ENCODE measurements at places on chromosomes 3 and 15.

DNA sequence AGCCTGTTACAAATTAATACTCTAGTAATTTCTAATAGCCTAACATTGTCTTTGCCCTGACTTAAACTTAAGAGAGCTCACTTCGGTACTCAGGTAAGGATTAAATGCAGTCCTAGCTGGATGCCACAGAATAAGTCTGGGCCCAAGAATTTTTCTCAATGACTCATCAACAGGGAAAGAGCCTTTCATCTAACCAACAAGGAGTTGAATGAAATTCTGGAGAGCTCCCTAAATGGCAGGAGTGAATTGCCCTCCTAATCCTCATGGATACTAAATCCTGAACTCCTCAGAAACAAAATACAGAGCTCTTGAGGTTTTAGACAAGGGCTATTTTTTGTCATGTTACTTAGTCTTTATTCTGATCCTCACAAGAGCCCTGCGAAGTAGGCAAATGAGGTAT, 159.5 kb downstream of the PLCH1 start:
- DNase-seq = no peak
- no peak overlapping the region for H3K4me3 ChIP-seq
- no peaks in the 10 kb centered on the region for H3K4me1 ChIP-seq
- H3K27ac ChIP-seq = no peak overlapping the region
- peaks cover 6% of the 10 kb centered on the region for H3K27me3 ChIP-seq
- H3K36me3 ChIP-seq = no peaks in the 10 kb centered on the region

DNA sequence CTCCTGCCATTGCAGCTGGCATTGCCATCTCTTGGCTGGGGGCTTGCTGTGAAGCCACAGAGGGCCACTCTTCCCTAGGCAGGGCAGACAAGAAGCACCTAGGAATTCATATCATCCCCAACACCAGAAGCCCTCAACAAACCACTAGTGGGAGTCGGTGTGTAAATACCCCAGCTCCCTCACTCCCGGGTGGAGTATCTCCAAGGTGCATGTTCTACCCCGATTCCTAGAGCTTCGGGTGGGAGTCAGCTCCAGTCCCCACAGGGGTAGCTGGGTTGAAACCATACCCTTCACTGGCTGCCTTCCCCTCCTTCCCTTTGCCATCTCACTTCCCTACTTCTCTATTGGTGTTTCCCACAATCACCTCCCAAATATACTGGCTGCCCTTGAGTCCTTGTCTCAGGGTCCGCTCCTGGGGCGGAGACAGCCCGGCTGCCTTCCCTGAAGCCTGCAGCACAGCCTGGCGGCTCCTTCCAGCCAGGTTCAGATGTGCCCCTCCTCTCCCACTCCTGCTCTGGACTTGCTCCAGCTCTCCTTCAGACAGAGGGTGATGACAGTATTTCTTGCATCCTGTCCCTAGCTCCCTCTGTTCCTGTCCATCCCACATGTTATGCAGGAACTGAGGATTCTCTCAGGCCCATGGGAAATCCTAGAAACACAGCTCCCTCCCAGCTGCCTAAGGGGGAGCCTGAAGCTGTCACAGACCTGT, 33.3 kb downstream of the FAM3D start:
- H3K4me1 ChIP-seq = no peaks in the 10 kb centered on the region
- H3K36me3 ChIP-seq = no peaks in the 10 kb centered on the region
- no peak for DNase-seq
- H3K27me3 ChIP-seq = peaks cover 4% of the 10 kb centered on the region
- no peak overlapping the region for H3K4me3 ChIP-seq

- no peak for DNase-seq
- H3K27me3 ChIP-seq = no peaks in the 10 kb centered on the region
- H3K4me3 ChIP-seq = no peak overlapping the region
- peaks cover 33% of the 10 kb centered on the region for H3K4me1 ChIP-seq
- H3K36me3 ChIP-seq = peaks cover 15% of the 10 kb centered on the region
Observed at GRCh38 chr3:88082854-88083253, 23.8 kb downstream of the ZNF654 start.

DNA sequence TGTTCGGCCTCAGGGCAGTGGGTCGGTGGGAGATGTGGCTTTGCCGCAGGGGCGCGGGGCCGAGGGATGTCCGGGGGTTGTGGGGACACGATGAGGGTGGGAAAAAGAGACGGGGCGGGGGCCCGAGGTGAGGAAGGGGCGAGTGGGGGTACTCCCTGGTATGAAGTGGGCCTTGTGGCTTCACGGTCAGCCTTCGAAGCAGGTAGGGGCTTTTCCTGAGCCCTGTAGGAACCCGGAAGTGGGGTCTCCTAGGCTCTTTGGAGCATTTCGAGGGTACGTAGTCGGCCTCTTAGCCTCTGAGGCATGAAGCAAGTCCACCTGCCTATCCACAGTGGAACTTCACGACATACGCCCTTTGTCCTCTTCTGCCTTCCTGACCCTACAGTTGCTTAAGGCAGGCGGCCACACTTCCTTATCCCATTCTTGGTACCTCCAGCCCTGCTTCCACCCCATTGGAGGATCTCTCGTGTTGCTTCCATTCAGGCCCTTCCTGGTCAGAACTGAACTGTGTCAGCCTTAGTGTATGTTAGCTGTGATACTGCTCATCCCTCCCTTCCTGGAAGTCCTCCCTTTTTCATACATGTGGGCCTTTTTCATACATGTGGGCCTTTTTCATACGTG, 389 bp downstream of the ARPC4 start:
- H3K4me3 ChIP-seq = peak overlapping the region; percentile 88
- peak; percentile 44 for DNase-seq
- H3K27ac ChIP-seq = peak overlapping the region; percentile 100
- peaks cover 66% of the 10 kb centered on the region for H3K36me3 ChIP-seq
- no peaks in the 10 kb centered on the region for H3K27me3 ChIP-seq

GRCh38 chr15:66115568-66116206, 137.9 kb downstream of the MEGF11 start:
- H3K27ac ChIP-seq = no peak overlapping the region
- no peak overlapping the region for H3K4me3 ChIP-seq
- no peaks in the 10 kb centered on the region for H3K4me1 ChIP-seq

GRCh38 chr3:14183015-14183577, 4.5 kb downstream of the LSM3 start:
- DNase-seq = no peak
- H3K27me3 ChIP-seq = no peaks in the 10 kb centered on the region

DNA sequence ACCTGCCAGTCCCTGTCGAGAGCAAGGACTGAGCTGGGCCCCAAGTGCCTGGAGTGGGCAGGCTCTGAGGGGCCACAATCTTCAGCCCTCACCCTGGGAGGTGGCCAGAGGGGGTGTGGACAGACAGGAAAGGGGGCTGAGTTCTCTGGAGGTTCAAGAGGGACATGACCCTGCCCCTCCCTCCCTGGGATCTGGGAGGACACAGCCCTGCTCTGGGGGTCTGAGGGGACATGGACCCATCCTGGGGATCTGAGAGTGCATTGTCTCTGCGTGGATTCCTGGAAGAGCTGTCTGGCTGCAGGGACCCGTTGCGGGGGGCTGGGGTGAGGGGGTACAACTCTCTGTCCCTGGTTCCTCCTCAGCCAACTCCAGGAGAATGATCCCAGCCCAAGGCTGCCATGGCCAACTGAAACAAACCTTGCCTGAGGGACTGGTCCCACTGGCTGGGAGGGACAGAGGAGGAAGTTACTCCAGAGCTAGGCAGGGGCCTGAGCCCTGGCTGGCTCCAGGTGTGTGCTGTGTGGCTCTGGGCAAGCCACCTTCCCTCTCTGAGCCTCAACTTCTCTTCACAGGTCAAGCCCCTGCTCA, 29.0 kb downstream of the PTH1R start:
- H3K4me1 ChIP-seq = peaks cover 6% of the 10 kb centered on the region
- H3K27ac ChIP-seq = no peak overlapping the region
- H3K4me3 ChIP-seq = no peak overlapping the region
- no peak for DNase-seq

DNA sequence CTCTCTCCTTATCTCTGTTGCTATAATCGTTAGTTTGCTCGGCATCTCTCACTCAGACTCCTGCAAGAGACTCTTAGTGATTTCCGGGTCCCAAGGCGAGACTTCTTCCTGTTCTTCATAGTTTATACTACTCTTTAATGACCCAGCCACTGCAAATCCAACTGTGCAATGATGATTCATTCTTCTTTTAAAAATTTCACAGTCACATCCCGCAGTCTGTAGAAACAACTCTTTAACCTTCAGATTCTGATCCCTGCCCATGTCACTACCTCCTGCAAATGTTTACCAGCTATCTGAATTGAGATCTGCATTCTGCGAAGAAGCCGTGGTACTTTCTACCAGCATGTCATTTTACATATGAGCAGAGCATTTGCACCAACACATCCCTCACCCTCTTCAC, 2.8 kb upstream of the VGLL3 start:
- no peak overlapping the region for H3K4me3 ChIP-seq
- H3K27me3 ChIP-seq = peaks cover 17% of the 10 kb centered on the region
- no peak overlapping the region for H3K27ac ChIP-seq

- no peak overlapping the region for H3K27ac ChIP-seq
- H3K4me3 ChIP-seq = no peak overlapping the region
- DNase-seq = no peak
- H3K4me1 ChIP-seq = peaks cover 51% of the 10 kb centered on the region
- no peaks in the 10 kb centered on the region for H3K27me3 ChIP-seq
Observed at GRCh38 chr3:123525433-123525832, 59.4 kb downstream of the HACD2 start.

DNA sequence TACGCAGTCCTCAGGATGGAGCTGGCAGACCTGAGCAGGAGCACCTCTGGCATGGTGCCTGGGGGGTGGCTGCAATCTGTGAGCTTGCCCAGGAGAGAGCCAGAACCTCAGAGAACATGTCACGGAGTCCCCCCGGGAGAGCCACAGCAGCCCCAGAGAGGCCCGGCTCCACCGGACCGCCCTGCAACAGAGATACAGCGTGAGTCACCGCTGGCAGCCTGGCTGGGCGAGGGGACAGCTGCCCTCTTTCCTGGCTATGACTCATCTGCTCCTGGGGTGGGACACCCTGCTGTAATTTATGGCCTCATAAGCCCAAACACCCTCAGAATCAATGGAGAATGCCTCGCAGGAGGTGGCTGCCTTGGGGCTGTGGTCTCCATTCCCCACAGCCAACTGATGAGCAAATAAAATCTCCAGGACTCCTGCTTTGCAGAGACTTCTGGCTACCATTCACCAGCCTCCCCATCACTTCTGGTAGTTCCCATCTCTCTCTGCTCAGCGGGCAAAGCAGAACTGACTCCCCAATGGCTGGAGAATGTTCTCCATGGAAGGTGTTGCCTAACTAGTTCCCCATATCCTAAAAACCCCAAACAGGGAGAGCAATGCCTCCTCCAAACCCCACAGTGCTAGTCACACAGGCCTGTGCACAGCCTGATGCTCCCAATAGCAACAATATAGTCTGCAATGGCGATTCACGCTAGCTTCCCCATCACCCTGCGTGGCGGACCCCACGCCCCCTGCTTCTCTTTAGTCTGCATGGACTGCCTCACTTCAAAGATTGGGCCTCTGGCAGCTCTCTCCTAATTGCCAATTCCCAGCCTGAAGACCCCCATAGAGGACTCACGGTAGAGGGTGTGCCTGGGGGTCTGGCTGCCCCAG, 21.6 kb downstream of the ACSBG1 start:
- H3K4me1 ChIP-seq = no peaks in the 10 kb centered on the region
- no peak overlapping the region for H3K4me3 ChIP-seq
- no peaks in the 10 kb centered on the region for H3K36me3 ChIP-seq
- H3K27me3 ChIP-seq = peaks cover 4% of the 10 kb centered on the region

GRCh38 chr15:45268135-45268534, 16.1 kb downstream of the SLC28A2 start:
- H3K4me1 ChIP-seq = no peaks in the 10 kb centered on the region
- no peak overlapping the region for H3K27ac ChIP-seq
- H3K27me3 ChIP-seq = no peaks in the 10 kb centered on the region
- H3K4me3 ChIP-seq = no peak overlapping the region

DNA sequence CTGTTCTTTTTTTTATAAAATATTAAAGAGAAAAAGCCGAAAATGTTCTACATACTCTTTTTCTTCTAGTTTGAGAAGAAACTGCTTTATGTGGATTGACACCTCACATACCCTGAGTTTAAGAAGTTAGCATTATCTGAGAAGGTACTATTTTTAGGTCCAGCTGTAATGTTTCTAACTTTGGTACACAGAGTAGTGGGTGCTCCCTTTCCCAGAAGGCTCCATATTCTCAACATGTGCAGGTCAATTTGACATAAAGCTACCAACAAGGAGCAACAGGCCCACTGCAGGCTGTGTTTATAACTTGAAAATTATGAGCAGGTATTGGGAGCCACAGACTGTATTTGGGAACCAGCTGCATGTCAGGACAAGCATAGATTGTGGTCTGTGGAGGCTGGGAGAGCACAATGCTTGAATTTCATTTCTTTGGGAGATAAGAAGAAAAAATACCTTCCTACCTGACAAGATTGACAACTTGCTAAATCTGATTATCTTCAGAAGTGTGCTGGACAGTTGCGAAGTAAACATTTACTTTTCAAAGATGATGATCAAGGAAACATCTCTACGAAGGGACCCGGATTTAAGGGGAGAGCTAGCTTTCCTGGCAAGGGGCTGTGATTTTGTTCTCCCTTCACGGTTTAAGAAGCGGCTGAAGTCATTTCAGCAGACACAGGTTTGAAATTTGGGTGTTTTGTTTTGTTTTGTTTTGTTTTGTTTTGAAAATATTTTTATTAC, 57.2 kb downstream of the PPP2R3A start:
- H3K4me3 ChIP-seq = no peak overlapping the region
- DNase-seq = no peak
- H3K4me1 ChIP-seq = no peaks in the 10 kb centered on the region
- peaks cover 6% of the 10 kb centered on the region for H3K27me3 ChIP-seq

DNA sequence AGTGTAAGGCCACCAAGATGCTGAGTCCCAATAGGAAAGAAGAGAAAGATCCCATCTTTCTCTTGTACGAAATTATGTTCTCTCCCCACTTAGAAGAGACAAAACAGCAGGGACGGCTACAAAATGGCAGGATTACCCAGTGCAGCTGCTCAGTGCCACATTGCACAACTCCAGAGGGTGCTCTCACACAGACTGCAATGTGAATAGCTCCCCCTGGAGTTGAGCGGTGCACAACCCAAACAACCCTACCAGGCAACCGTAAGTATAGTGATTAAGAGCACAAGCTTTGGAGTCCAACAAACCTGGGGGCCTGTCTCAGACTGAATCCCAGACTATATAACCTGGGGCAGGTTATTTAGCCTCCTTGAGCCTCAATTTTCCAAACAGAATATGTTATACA, 3.1 kb upstream of the BHLHE40 start:
- peaks cover 21% of the 10 kb centered on the region for H3K36me3 ChIP-seq
- H3K4me3 ChIP-seq = no peak overlapping the region
- no peaks in the 10 kb centered on the region for H3K27me3 ChIP-seq
- H3K27ac ChIP-seq = peak overlapping the region; percentile 96
- H3K4me1 ChIP-seq = peaks cover 30% of the 10 kb centered on the region

GRCh38 chr15:83099290-83099689, 8.2 kb upstream of the TM6SF1 start:
- no peak overlapping the region for H3K4me3 ChIP-seq
- DNase-seq = no peak
- H3K4me1 ChIP-seq = no peaks in the 10 kb centered on the region

- no peak overlapping the region for H3K4me3 ChIP-seq
- H3K36me3 ChIP-seq = no peaks in the 10 kb centered on the region
- H3K27me3 ChIP-seq = peaks cover 44% of the 10 kb centered on the region
- H3K4me1 ChIP-seq = peaks cover 8% of the 10 kb centered on the region
- no peak overlapping the region for H3K27ac ChIP-seq
- DNase-seq = no peak
Observed at GRCh38 chr3:194200422-194201081, 64.6 kb downstream of the HES1 start.

Data from activated CD8-positive, alpha-beta T cell treated with anti-CD3 and anti-CD28 coated beads for 36 hours (primary cell).